Stimulated activated CD8-positive, alpha-beta memory T cell treated with anti-CD3 and anti-CD28 coated beads, Interleukin-4, amount 100 ng/mL, for 24 hours (primary cell): ENCODE measurements at places on chromosomes 7 and 10.

GRCh38 chr7:100472854-100473499 lies 6.0 kb downstream of the TSC22D4 start:
- no peak for DNase-seq

DNA sequence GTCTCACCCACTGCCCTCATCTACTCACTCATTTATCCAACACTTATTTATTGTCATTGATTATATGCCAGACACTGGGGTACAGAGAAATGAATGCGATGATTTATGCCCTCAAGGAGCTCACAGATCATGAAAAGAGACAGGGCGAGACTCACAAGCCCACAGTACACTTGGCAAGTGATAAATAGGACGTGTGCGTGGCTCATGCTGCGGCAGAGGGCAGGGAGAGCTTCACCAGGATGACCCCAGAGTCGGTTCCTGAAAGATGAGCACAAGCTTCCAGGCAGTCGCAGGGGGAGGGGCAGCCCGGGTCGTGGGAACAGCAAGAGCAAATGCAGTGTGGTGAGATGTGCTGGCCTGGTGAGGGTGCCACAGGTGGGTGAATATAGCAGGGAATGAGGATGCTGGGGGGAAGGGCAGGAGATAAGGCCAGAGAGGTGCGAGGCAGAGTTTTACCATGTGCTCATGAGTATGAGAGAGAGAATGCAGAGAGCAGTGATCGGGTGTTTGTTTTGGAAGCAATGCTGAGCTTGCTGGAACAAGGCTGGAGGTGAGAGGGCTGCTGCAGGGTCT lies 70.9 kb downstream of the ATXN7L1 start:
- DNase-seq = no peak

DNA sequence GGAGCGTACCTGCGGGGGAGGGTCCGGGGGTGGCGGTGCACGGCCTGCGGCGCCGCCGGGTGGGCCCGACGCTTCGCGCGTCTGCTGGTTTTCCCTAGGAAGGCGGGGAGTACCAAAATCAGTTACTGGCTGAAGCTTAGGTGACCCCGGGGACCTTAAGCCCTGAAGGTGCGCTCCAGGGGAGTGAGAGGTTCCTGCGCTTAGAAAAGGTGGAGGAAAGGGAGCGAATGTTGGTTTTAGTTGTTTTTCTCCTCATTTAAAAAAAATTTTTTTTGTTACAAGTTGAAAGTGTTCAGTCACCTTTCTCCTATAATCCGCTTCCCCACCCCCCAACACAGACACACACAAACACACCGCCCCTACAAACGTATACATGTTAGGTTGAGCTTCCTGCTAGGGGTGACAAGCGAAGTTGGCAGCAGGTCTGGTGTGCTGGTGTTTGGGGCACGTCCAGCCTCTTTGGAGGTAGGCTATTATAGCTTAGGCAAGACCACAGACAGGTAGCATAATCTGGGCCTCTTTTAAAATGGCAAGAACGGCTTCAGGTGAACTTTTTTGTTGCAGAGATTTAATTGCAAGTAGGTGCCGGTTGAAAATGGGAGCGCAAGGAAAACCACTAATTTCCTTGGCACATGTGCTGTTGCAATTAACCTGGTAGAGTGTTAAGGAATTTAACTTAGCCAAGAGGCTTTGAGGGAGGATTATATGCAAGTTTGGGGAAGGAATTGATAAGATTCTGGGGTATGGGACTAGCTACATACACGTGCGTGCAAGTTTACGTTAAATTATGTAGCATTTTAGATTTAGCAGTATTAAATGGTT lies 945 bp downstream of the ADD3 start:
- DNase-seq = no peak

DNA sequence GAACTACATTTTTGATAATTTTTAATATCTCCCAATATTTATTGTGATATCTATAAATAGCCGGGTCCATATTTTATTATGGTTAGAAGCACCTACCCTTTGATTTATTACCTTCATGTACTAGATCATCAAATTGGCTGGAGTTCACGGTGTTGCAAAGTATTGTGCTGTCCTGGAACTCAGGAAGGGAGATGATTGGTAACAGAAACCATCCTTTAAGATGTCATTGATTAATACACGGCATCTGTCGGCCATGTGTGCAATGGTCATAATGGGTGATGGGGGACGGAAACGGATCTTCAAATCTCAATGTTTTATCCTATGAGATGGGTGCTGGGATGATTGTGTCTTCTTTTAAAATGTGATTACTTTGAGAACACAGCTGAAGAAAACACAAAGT lies 157.0 kb downstream of the NEBL start:
- DNase-seq = no peak

GRCh38 chr7:111266613-111267012 lies 175.7 kb downstream of the LRRN3 start:
- DNase-seq = no peak
